Stimulated activated CD8-positive, alpha-beta memory T cell treated with anti-CD3 and anti-CD28 coated beads, Interleukin-7, amount 100 ng/mL, for 1 hour (primary cell): ENCODE measurements at places on chromosomes 13 and 19.

DNA sequence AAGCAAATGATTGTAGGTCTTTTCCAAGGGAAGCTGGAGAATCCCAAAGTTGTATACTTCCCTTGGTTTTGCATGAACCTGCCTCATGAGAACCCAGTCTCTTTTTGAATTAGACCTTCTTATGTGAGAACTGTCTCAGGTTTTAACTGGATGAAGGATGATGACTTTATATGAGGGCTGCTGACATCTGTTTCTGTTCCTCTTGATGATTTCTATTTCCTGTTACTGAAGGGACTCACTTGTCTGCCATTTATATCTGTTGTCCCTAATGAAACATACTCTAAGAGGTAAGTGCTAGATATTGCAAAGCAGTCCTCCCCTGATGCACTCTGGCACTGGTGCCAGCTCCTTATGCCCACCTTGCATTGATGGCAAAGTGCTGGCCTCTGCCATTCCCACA is 33.6 kb downstream of the ERICH4 start:
- no peak for DNase-seq

DNA sequence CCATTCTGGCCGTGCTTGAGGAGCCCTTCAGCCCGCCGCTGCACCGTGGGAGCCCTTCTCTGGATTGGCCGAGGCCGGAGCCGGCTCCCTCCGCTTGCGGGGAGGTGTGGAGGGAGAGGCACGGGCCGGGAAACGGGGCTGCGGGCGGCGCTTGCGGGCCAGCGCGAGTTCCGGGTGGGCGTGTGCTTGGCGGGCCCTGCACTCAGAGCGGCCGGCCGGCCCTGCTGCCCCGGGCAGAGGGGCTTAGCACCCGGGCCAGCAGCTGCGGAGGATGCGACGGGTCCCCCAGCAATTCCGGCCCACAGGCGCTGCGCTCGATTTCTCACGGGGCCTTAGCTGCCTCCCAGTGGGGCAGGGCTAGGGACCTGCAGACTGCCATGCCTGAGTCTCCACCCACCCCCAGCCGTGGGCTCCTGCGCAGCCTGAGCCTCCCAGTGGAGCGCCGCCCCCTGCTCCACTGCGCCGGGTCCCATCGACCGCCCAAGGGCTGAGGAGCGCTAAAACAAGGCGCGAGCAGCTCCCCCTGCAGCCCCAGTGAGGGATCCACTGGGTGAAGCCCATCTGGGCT is 76.5 kb downstream of the PCDH20 start:
- no peak for DNase-seq

DNA sequence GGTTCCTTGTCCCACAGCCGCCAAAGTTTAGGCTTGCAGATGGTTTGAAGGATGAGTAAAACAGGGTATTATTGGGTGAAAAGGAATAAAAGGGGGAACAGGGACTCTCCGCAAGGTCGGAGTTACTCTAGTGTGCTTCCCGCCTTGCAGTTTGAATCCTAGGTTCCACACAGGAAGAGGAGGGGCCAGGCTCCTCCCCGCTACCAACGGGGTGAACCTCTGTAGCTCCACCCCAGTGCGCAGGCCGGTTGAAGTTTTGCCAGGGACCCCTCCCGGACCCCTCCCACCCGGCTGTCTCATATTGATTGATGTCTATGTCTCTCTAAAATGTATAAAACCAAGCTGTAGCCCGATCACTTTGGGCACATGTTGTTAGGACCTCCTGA is 11.6 kb upstream of the GTF2F2 start:
- DNase-seq = no peak

DNA sequence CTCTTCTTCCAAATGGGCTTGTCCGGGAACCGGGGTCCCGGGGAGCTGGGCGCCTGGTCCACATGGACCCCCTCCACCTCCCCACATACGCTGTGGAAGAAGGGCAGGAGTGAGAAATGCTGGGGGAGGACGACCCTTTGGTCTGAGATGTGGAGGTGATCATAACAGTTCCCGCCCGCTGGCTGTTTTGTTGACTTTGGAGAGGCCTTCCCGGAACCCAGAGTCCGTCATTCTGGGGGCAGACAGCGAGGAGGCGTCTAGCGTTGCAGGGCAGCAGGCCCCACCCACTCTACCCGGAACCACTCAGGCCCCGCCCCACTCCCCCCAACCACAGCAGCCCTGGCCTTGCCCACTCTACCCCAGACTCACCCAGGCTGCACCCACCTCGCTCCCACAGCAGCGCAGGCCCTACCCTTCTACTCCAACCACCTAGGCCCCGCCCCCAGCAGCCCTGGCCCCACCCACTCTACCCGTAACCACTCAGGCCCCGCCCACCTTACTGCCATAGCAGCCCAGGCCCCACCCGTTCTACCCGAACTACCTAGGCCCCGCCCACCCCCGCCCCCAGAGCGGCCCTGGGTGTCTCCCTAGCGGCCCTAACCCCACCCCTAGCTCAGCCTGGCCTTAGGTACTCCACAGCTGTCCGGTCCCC is 7.1 kb downstream of the GPR108 start:
- DNase-seq = no peak

GRCh38 chr13:33636243-33636642 is 181.7 kb upstream of the RFC3 start:
- no peak for DNase-seq

- DNase-seq = no peak
Measured at GRCh38 chr19:30625947-30626625, 253.9 kb downstream of the ZNF536 start.

GRCh38 chr13:72849571-72849970 is 67.6 kb downstream of the PIBF1 start:
- DNase-seq = no peak

- DNase-seq = no peak
Measured at GRCh38 chr13:67048084-67048820, 181.9 kb downstream of the PCDH9 start.

- no peak for DNase-seq
Measured at GRCh38 chr13:110248449-110249143, 58.4 kb downstream of the COL4A1 start.
